ENCODE measurements at places on chromosomes 5 and 9. TPM values are rescaled to one million over a fixed set of nuclear protein-coding genes. Genes with fewer than 3 reads are reported as not detected.

The PLEKHG4B gene
- total RNA-seq, result 1.1 TPM

The WDR31 gene
- 1.2 TPM for total RNA-seq

The SLC22A4 gene
- total RNA-seq, result 2.7 TPM

The BTNL8 gene
- total RNA-seq, result 0.09 TPM

The PCDHA9 gene
- total RNA-seq, result 0.04 TPM

The RPL35 gene
- total RNA-seq, result 4,378 TPM

The TMEFF1 gene
- total RNA-seq, result 2.7 TPM

DNA sequence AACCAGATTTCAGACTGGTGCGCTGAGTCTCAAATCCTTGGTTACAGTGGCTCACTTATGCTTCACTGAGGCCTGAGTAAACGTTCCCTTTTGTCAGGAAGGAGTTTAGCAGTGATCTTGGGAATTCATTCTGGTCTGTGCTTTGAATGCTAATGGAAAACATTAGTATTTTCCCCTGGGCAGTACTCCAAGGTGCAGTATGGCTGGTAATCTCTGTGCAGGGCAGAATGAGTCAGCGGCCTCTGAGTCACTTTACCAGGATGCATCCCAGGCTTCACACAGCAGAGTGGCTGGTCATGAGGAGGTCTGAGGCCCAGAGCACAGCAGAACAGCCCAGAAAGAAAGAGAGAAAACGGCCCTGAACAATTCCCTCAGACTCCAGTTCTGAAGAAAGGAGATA lies 54.0 kb downstream of the PCA3 start:
- peak; percentile 83 for DNase-seq
- H3K36me3 ChIP-seq, result no peaks in the 10 kb centered on the region
- no peak overlapping the region for H3K27ac ChIP-seq
- no peaks in the 10 kb centered on the region for H3K27me3 ChIP-seq
- H3K4me1 ChIP-seq, result no peaks in the 10 kb centered on the region
- H3K4me3 ChIP-seq, result no peak overlapping the region

- peaks cover 33% of the 10 kb centered on the region for H3K27me3 ChIP-seq
- no peak for DNase-seq
- H3K4me3 ChIP-seq, result no peak overlapping the region
- no peaks in the 10 kb centered on the region for H3K36me3 ChIP-seq
- no peak overlapping the region for H3K27ac ChIP-seq
Observed at GRCh38 chr5:82570-82969, 9.4 kb upstream of the PLEKHG4B start.

GRCh38 chr5:5150667-5151066 lies 10.5 kb downstream of the ADAMTS16 start:
- no peaks in the 10 kb centered on the region for H3K27me3 ChIP-seq
- H3K4me1 ChIP-seq, result peaks cover 11% of the 10 kb centered on the region
- H3K36me3 ChIP-seq, result no peaks in the 10 kb centered on the region
- H3K4me3 ChIP-seq, result no peak overlapping the region

- H3K4me3 ChIP-seq, result no peak overlapping the region
- H3K27me3 ChIP-seq, result no peaks in the 10 kb centered on the region
- H3K4me1 ChIP-seq, result peaks cover 12% of the 10 kb centered on the region
- DNase-seq, result no peak
- H3K36me3 ChIP-seq, result no peaks in the 10 kb centered on the region
Observed at GRCh38 chr9:121809356-121810050, 158.1 kb downstream of the DAB2IP start.

GRCh38 chr5:1247811-1248210 lies 22.6 kb downstream of the SLC6A18 start:
- no peaks in the 10 kb centered on the region for H3K36me3 ChIP-seq
- H3K27ac ChIP-seq, result no peak overlapping the region
- no peaks in the 10 kb centered on the region for H3K4me1 ChIP-seq
- no peak overlapping the region for H3K4me3 ChIP-seq
- DNase-seq, result no peak

- H3K36me3 ChIP-seq, result no peaks in the 10 kb centered on the region
- peaks cover 34% of the 10 kb centered on the region for H3K27me3 ChIP-seq
- H3K4me3 ChIP-seq, result no peak overlapping the region
- peaks cover 23% of the 10 kb centered on the region for H3K4me1 ChIP-seq
Observed at GRCh38 chr5:966941-967340, 41.7 kb upstream of the NKD2 start.

DNA sequence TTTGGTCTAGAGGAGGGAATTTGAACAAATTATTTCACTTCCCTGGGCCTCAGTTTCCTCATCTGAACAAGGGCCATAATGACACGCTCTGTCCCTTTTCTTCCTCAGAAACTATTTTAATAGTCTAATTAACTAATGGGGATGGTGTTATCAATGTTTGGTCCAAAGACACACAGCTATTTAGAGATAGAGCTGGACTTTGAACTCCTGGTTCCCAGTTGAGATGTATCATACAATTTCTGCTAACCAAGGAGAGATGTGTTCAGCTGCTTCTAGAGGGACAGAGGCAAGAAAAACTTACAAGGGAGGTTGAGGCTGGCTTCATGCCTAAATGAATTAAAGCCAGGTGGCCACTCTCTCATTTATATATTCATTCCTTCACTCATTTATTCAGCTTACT lies 90.6 kb upstream of the CLINT1 start:
- H3K36me3 ChIP-seq, result no peaks in the 10 kb centered on the region
- H3K4me1 ChIP-seq, result peaks cover 6% of the 10 kb centered on the region
- no peaks in the 10 kb centered on the region for H3K27me3 ChIP-seq
- H3K27ac ChIP-seq, result no peak overlapping the region

DNA sequence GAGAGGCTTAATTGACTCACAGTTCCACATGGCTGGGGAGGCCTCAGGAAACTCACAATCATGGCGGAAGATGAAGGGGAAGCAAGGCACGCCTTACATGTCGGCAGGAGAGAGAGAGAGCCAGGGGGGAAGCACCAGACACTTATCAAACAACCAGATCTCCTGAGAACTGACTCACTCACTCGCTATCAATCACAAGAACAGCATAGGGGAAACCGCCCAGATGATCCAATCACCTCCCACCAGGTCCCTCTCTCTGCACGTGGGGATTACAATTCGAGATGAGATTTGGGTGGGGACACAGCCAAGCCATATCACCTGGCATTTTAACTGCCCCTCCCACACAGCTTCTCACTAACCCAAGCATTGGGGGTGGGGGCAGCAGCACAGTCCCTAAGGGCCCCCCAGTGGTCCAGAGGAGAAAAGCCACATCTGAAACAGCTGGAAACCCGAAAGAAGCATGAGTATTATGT lies 76.1 kb upstream of the ASS1 start:
- no peaks in the 10 kb centered on the region for H3K4me1 ChIP-seq

DNA sequence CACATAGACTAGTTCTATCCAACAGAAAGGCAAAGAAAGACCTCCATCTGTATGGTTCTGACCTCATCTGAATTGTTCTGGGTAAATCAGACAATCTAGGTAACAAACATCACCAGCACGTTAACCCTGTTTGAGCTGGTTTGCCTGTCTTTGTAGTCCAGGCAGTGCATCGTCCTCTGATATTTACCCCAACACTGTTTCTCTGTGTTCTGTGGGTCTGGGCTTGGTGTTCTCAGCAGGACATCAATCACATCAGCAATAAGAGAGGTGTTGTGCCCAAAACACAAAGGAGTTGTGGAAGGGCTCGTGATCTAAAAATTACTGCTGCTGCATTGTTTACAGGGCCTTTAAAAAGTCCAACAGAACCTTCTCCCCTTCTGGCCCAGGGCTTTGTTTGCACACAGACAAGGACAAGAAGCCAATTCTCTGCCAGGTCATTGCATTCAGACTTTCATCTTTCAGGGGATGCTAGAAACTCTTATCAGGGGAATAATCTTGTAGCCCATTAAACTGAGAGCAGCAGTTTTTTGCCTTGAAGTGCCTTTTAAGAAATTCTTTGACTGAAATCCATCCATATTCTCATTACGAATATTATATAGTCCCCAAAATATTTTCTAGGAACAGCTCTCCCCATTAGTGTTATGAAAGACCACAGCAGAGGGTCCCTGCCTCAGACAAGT lies 30.5 kb upstream of the MAP1B start:
- no peak overlapping the region for H3K27ac ChIP-seq
- DNase-seq, result no peak

DNA sequence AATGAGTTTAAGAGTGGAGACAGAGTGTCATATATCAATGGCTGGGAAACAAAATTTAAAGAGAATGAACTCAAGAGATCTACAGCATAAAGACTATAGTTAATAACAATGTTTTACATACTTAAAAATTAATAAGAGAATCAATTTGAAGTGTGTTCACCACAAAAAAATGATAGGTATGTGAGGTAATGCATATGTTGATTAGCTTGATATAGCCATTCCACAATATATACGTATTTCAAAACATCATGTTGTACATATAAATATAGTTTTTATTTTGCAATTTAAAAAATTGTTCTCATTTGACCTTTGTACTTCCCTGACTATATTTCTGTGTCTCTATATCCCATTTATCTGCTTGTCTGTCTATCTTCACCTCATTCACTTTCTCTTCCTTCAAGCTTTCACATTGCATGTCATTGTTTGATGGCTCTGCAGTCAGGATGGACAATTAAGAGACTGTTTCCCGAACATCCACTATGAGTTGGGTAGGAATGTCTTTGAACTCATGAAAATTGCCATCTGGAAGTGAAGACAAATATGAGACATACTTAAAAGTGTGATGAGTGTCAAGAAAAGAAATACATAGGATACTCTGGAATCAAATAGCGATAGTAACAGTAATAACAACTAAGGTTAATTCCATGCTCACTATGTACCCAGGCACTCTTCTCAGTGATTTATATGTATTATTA lies 359.9 kb upstream of the ACTBL2 start:
- peak; percentile 25 for DNase-seq
- peak overlapping the region; percentile 89 for H3K27ac ChIP-seq
- peaks cover 19% of the 10 kb centered on the region for H3K4me1 ChIP-seq
- H3K27me3 ChIP-seq, result no peaks in the 10 kb centered on the region
- no peaks in the 10 kb centered on the region for H3K36me3 ChIP-seq
- no peak overlapping the region for H3K4me3 ChIP-seq

DNA sequence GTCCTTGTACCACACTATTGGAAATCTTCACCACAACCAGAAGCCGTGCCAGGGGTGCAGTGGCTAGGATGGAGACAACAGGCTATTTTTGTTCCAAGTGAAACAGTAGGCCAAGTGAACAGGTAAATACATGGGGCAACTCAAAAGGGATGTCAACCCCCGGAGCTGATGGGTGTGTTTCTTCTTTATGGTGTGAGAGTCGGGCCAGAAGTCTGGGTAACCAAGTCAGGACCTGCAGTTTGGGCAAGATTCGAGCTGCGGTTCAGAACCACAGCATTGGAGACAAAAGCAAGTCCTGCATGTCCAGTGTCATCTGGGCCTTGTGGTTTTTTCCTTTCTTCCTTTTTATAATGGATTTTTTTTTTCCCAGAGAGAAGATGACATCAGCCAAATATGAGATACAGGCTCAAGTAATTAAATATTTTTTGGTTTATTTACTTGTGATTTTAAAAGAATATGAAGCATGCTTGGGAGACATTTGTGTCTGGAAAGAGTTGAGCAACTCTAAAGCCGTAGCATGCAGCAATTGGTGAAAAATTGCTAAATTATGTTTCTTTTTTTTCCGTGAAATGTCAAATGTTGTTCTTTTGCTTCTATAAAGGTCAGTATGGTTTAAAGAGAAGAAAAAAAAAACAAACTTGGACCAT lies 261.6 kb downstream of the ARRDC3 start:
- no peak overlapping the region for H3K27ac ChIP-seq
- no peaks in the 10 kb centered on the region for H3K36me3 ChIP-seq
- H3K4me1 ChIP-seq, result peaks cover 12% of the 10 kb centered on the region
- H3K4me3 ChIP-seq, result no peak overlapping the region
- no peaks in the 10 kb centered on the region for H3K27me3 ChIP-seq
- peak; percentile 56 for DNase-seq

- H3K36me3 ChIP-seq, result no peaks in the 10 kb centered on the region
- H3K27me3 ChIP-seq, result no peaks in the 10 kb centered on the region
- H3K4me1 ChIP-seq, result peaks cover 37% of the 10 kb centered on the region
- DNase-seq, result no peak
- H3K27ac ChIP-seq, result peak overlapping the region; percentile 76
Observed at GRCh38 chr5:142441616-142442015, 116.8 kb upstream of the SPRY4 start.

- H3K36me3 ChIP-seq, result peaks cover 2% of the 10 kb centered on the region
- no peaks in the 10 kb centered on the region for H3K27me3 ChIP-seq
- H3K27ac ChIP-seq, result no peak overlapping the region
- peaks cover 27% of the 10 kb centered on the region for H3K4me1 ChIP-seq
- no peak for DNase-seq
Observed at GRCh38 chr9:123450098-123450770, 94.2 kb downstream of the CRB2 start.

- no peaks in the 10 kb centered on the region for H3K4me1 ChIP-seq
- no peak overlapping the region for H3K27ac ChIP-seq
- no peak for DNase-seq
- no peaks in the 10 kb centered on the region for H3K36me3 ChIP-seq
Observed at GRCh38 chr9:117528225-117528624, 113.4 kb upstream of the ASTN2 start.

- H3K27me3 ChIP-seq, result peaks cover 68% of the 10 kb centered on the region
- H3K4me1 ChIP-seq, result peaks cover 22% of the 10 kb centered on the region
Observed at GRCh38 chr5:73447530-73448462, 781 bp downstream of the FOXD1 start.

GRCh38 chr5:106443746-106444145 lies 1227.0 kb downstream of the EFNA5 start:
- no peak overlapping the region for H3K27ac ChIP-seq
- no peaks in the 10 kb centered on the region for H3K36me3 ChIP-seq
- no peaks in the 10 kb centered on the region for H3K27me3 ChIP-seq
- no peak for DNase-seq
- no peak overlapping the region for H3K4me3 ChIP-seq
- H3K4me1 ChIP-seq, result no peaks in the 10 kb centered on the region

DNA sequence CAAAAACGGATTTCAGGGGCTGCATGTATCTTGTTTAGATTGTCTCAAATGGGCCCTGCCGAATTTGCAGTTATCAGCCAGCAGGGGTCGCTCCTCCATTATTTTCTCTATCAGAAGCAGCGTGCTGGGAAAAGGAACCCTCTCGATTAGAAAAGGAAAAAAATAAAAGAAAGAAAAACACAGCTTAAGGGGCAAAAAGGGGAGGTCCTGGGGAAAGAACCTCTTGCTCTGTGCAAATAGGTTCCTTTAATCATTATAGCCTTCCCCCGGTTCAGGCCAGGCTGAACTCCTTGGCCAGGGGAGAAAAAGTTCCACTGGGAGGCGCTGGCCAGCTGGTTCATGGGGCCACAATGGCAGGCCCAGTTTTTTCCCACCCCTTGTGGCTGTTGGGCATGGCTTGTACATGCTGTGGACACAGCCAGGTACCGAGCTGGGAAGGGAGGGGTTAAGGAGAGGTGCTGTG lies 25.0 kb upstream of the CAPSL start:
- H3K4me3 ChIP-seq, result no peak overlapping the region
- no peaks in the 10 kb centered on the region for H3K36me3 ChIP-seq
- DNase-seq, result no peak
- no peak overlapping the region for H3K27ac ChIP-seq

DNA sequence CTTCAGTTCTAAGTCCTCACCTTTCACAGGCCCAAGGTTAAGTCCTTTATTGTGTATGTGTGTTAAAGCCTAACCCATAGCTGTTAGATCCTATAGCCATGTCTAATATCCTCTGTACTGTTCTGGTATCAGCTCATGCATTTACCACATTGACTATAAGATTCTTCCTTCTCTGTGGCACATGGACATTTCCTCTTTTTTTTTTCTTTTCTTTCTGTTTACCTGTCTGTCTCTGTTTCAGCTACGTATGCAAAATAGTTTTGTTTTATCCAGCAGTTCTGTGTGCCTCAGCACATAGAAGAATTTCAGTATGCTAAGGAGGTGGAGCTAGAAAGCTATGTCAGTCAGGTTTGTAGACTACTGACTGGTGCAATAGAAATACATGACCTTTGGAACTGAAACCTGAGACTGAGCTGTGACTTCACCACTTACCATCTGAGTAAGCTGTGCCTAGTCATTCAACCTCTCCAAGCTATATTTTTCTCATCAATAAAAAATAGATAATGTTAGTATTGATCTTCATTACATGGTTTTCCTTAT lies 155.6 kb upstream of the VLDLR start:
- no peaks in the 10 kb centered on the region for H3K27me3 ChIP-seq
- peaks cover 16% of the 10 kb centered on the region for H3K4me1 ChIP-seq
- no peaks in the 10 kb centered on the region for H3K36me3 ChIP-seq
- no peak overlapping the region for H3K27ac ChIP-seq
